ENCODE measurements at places on chromosomes 7 and 10.

GRCh38 chr10:71326464-71326881, 7.4 kb downstream of the SLC29A3 start:
- no peak for DNase-seq
- H3K4me1 ChIP-seq = no peaks in the 10 kb centered on the region
- H3K4me3 ChIP-seq = no peak overlapping the region
- no peaks in the 10 kb centered on the region for H3K27me3 ChIP-seq

GRCh38 chr7:84916161-84916560, 270.7 kb downstream of the SEMA3D start:
- no peaks in the 10 kb centered on the region for H3K36me3 ChIP-seq
- no peak overlapping the region for H3K4me3 ChIP-seq
- H3K27me3 ChIP-seq = no peaks in the 10 kb centered on the region
- H3K4me1 ChIP-seq = no peaks in the 10 kb centered on the region

GRCh38 chr7:150003304-150003810, 129.6 kb downstream of the ATP6V0E2 start:
- no peaks in the 10 kb centered on the region for H3K27me3 ChIP-seq
- no peak overlapping the region for H3K27ac ChIP-seq
- no peak overlapping the region for H3K4me3 ChIP-seq
- no peak for DNase-seq
- H3K36me3 ChIP-seq = no peaks in the 10 kb centered on the region

GRCh38 chr7:158789842-158790241, 39.5 kb downstream of the ESYT2 start:
- H3K4me1 ChIP-seq = no peaks in the 10 kb centered on the region
- H3K36me3 ChIP-seq = peaks cover 11% of the 10 kb centered on the region
- DNase-seq = no peak
- H3K27ac ChIP-seq = no peak overlapping the region
- H3K4me3 ChIP-seq = no peak overlapping the region

- H3K4me3 ChIP-seq = no peak overlapping the region
- no peak for DNase-seq
- no peaks in the 10 kb centered on the region for H3K36me3 ChIP-seq
- no peak overlapping the region for H3K27ac ChIP-seq
- H3K27me3 ChIP-seq = no peaks in the 10 kb centered on the region
Measured at GRCh38 chr10:35903021-35903420, 260.9 kb upstream of the FZD8 start.

- DNase-seq = no peak
- H3K36me3 ChIP-seq = no peaks in the 10 kb centered on the region
- H3K4me1 ChIP-seq = no peaks in the 10 kb centered on the region
- H3K4me3 ChIP-seq = no peak overlapping the region
- H3K27ac ChIP-seq = no peak overlapping the region
Measured at GRCh38 chr10:51669041-51669440, 30.4 kb downstream of the CSTF2T start.

DNA sequence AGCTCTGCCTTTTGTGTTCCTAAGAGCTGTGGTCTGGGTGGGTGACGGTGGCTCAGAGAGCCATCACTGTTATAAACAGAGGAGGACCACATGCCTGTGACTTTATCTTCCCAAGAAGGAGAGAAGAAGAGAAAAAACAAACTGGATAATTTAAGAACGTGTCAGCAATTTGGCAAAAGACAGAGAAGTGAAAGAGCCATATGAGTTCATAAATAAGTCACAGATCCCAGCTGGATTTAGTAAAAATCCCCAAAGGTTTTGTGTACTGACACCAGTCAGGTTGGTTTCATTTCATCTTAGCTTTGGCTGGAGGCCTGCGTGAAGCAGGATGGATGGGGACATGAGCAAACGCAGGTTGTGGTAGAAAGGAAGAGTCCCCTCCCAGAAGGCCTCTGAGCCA, 120.7 kb downstream of the CXCL12 start:
- no peak for DNase-seq
- H3K4me3 ChIP-seq = no peak overlapping the region
- H3K36me3 ChIP-seq = no peaks in the 10 kb centered on the region
- H3K27ac ChIP-seq = no peak overlapping the region
- no peaks in the 10 kb centered on the region for H3K27me3 ChIP-seq

DNA sequence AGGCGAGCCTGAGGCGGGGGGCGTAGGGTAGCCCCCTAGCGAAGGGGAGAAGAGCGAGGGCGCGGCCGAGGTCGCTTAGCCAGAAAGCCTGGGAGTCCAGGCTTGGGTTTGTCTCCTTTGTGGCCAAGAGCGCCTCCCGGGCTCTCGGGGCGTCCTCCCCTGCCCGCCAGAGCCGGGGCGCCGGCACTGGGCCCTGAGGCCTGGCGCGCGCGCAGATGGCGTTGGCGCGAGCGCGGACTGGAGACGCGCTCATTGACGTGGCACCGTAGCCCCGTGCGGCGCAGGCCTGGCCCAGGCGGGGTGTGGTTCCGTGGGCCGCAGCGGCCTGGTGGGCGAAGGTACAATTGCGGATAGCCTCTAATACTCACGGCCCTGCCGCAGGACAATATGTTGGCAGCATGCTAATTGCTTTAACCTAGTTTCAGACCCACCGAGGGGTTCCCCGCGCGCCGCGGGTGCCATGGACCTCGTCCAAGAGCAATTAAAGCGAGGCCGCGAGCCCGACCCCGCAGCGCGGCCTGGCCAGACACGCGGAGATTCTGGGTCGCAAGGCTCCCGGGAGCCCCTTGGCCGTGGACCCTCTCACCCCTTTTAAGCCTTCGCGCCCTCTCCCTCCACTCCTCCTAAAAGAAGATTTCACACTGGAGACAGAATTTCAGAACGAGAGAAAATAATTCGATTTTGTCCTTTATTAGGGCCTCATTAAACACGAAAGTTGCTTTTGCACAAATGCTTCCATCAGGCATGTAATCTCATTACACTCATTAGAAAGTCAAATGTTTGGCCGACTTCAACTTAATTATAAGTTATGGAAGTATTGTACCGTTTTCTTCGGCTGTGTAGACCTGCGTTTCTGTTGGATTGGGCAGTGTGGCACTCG, 3.1 kb downstream of the PTF1A start:
- H3K4me1 ChIP-seq = no peaks in the 10 kb centered on the region
- DNase-seq = no peak
- no peak overlapping the region for H3K27ac ChIP-seq
- H3K36me3 ChIP-seq = no peaks in the 10 kb centered on the region
- no peak overlapping the region for H3K4me3 ChIP-seq

DNA sequence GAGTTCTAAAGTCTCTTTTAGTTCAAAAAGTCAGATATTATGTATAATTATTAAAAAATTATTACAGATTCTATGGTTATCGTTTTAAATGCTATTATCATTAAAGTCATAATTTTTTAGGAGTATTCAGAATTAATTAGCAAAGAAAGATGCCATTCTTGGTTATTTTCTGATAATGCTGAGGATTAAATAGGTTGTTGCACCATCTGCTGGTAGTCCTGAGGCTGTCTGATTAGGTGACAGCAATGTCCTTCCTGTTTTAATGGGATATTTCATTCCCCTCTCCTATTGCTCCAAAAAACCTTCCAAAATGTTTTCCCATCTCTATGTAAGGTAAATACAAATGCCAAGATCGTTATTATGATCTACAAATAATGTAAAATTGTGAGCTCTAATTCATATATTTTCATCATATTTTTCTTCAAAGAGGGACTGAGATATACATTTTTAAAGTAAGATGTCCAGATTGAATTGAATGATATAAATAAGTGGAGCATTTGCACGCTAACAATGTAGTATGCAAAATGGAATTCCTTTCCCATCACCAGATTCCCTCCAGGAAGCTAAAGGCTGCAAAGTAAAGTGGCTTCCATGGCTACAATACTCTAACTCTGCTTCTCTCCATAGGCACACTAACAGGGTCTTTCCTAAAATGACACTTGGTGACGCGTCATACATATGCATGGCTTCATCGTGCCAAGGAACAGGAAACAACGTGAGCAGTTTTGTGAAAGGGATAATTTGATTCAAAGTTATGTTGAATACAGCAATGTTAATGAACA, 58.8 kb upstream of the AKR1E2 start:
- no peaks in the 10 kb centered on the region for H3K27me3 ChIP-seq
- peak; percentile 36 for DNase-seq
- H3K36me3 ChIP-seq = no peaks in the 10 kb centered on the region
- no peak overlapping the region for H3K4me3 ChIP-seq

GRCh38 chr10:69382382-69383117, 34.2 kb downstream of the TACR2 start:
- no peak overlapping the region for H3K4me3 ChIP-seq
- no peaks in the 10 kb centered on the region for H3K36me3 ChIP-seq
- H3K27me3 ChIP-seq = no peaks in the 10 kb centered on the region
- no peak for DNase-seq
- H3K27ac ChIP-seq = no peak overlapping the region
- H3K4me1 ChIP-seq = no peaks in the 10 kb centered on the region

- H3K4me3 ChIP-seq = no peak overlapping the region
- no peak for DNase-seq
- H3K27ac ChIP-seq = no peak overlapping the region
- H3K4me1 ChIP-seq = peaks cover 5% of the 10 kb centered on the region
Measured at GRCh38 chr10:123997013-123997412, 96.4 kb downstream of the CHST15 start.

GRCh38 chr10:129893104-129894089, 70.7 kb downstream of the EBF3 start:
- H3K27ac ChIP-seq = no peak overlapping the region
- no peaks in the 10 kb centered on the region for H3K36me3 ChIP-seq
- H3K4me3 ChIP-seq = no peak overlapping the region
- no peak for DNase-seq
- no peaks in the 10 kb centered on the region for H3K4me1 ChIP-seq

- no peak for DNase-seq
- H3K4me1 ChIP-seq = no peaks in the 10 kb centered on the region
- no peak overlapping the region for H3K27ac ChIP-seq
- H3K36me3 ChIP-seq = no peaks in the 10 kb centered on the region
- no peak overlapping the region for H3K4me3 ChIP-seq
Measured at GRCh38 chr7:19202599-19202998, 57.4 kb upstream of the FERD3L start.

DNA sequence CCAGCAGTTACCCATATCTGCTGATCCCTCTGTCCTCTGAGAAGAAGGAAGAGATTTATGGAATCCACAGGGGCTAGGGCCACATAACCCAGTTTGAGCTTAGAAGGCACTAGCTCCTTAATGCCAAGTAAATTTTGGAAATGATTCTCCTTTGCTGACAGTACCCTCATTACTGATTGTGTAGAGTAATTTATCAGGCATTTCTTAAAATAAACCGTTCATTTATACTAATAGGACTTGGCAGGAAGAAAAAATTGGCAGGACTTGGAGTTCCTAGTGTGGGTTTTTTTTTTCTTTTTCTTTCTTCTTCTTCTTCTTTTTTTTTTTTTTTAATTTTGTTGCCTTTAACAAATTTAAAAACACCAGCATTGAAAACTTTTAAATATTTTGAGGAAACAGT, 645.7 kb downstream of the SUGCT start:
- H3K4me1 ChIP-seq = no peaks in the 10 kb centered on the region
- no peak overlapping the region for H3K4me3 ChIP-seq
- DNase-seq = no peak

DNA sequence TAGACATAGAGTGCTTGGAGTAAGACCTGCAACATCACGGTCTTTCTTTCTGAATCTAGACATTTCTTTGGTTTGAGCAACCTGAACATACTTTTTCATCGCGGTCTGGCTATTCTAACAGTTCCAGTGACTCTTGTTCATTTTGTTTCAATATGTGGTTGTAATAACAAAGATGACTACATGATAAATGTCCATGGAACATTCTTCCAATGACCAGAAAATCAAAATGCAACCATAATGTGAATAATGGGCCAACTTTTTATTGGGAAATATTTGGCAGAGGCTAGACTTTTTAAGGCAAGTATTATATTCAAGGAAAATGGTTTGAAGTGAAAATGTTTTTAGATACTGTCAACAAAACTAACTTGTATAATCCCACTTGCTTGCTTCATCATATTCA, 282.5 kb downstream of the INHBA start:
- H3K36me3 ChIP-seq = no peaks in the 10 kb centered on the region
- DNase-seq = no peak
- no peaks in the 10 kb centered on the region for H3K27me3 ChIP-seq

GRCh38 chr7:111212857-111213523, 122.1 kb downstream of the LRRN3 start:
- no peaks in the 10 kb centered on the region for H3K36me3 ChIP-seq
- no peak overlapping the region for H3K4me3 ChIP-seq
- no peaks in the 10 kb centered on the region for H3K27me3 ChIP-seq
- H3K4me1 ChIP-seq = no peaks in the 10 kb centered on the region
- no peak overlapping the region for H3K27ac ChIP-seq

DNA sequence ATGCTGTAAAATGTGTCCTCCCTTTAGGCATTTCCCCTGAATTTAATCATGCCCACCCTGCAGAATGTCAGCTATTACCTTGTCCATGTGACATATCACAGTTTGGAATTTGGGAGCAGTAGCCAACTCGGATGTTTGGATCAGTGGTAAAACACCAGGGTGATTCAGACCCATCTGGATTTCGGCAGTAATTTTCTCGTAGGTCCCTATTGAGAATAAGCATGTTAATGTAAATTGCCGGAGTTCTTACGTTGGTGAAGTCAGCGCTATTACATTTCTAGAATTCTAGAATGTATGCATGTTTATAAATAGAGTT, 44.1 kb downstream of the HGF start:
- H3K4me3 ChIP-seq = no peak overlapping the region
- H3K27ac ChIP-seq = no peak overlapping the region
- H3K27me3 ChIP-seq = no peaks in the 10 kb centered on the region
- no peaks in the 10 kb centered on the region for H3K36me3 ChIP-seq
- peak; percentile 47 for DNase-seq
- H3K4me1 ChIP-seq = no peaks in the 10 kb centered on the region

DNA sequence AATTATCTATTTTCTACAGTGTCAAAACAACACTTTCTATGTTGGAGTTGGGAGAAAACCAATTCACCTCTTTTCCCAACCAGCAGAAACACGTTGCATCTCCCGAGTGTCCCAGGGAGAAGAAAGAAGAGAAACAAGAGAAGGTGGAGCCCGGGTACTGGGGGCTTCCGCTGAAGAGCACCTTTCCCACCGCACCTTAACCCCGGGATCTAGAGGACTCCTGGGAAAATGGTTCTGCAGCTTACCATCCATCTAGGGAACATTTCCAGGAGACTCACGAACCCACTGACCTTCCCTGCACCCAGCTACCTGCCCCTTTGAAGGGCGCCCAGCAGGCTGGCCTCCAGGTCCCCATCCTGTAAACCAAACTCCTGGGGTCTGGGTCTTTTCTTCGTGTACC, 346.8 kb downstream of the TCERG1L start:
- H3K4me3 ChIP-seq = no peak overlapping the region
- H3K36me3 ChIP-seq = no peaks in the 10 kb centered on the region
- H3K4me1 ChIP-seq = no peaks in the 10 kb centered on the region
- no peak overlapping the region for H3K27ac ChIP-seq
- no peak for DNase-seq

- no peaks in the 10 kb centered on the region for H3K36me3 ChIP-seq
- H3K4me3 ChIP-seq = no peak overlapping the region
- no peak for DNase-seq
- no peaks in the 10 kb centered on the region for H3K4me1 ChIP-seq
- H3K27me3 ChIP-seq = no peaks in the 10 kb centered on the region
Measured at GRCh38 chr10:121183236-121183635, 332.1 kb downstream of the WDR11 start.

DNA sequence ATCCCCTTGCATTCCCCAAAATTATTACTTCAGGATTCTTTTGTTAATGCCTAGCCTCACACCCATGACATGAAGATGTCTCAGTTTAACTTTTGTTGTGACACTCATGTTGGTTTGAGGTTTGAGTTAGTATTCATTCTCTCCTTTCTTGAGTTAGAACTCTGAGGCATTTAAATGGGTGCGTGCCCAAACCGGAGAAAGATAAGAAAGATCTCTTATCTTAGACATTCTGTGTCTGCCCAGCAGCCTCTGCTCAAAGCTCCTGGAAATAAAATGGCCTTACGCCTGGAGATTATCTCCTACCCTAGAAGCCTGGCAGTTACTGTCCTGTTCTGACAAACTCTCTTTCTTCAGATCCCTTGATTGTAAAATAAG, 26.3 kb downstream of the WBP1L start:
- no peak for DNase-seq
- no peaks in the 10 kb centered on the region for H3K27me3 ChIP-seq
- H3K4me1 ChIP-seq = peaks cover 82% of the 10 kb centered on the region
- no peaks in the 10 kb centered on the region for H3K36me3 ChIP-seq
